Hippocampal formation (tissue), 2 donors: ENCODE measurements at places on chromosomes 1 and 21.

DNA sequence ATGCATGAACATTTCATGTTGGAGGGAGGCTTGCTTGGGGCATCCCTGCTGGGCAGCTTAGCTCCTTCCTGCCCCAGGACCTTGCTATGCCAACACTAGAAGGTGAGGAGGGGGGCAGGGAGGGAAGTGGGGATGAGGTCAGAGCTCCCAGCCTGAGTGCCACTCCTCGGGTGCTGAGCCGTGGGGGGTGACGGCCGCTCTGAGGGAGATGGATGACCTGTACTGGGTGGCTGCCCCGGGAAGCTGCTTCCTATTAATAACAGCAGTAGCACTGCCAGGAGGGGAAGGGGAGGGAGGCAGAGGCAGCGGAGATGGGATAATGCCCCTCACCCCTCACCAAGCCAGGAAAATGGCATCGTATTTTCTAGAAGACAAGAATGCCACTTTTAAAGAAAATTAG is 60.6 kb downstream of the UBIAD1 start:
- DNase-seq = no peak

GRCh38 chr1:185520188-185520920 is 203.3 kb upstream of the IVNS1ABP start:
- no peak for DNase-seq

DNA sequence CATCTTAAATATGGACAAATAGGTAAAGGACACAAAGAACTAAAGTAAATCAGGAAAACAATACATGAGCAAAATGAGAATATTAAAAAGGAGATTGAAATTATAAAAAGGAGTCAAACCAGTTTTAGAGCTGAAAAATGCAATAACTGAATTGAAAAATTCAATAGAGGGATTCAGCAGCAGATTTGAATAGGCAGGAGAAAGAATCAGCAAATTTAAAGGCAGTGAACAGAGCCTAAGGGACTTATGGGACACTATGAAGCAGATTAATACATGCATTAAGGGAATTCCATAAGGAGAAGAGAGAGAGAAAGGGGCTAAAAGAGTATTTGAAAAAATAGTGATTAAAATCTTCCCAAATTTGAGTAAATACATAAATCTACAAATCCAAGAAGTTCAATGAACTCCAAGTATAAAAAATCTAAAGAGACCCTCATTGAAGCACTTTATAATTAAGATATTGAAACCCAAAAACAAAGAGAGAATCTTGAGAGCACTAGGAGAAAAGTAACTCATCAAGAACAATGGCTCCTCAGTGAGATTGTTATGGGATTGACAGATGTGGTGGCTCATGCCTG is 2.9 kb downstream of the CFAP107 start:
- no peak for DNase-seq

GRCh38 chr1:87872692-87873091 is 544.0 kb downstream of the LMO4 start:
- DNase-seq = no peak

- no peak for DNase-seq
These were observed 10.9 kb upstream of the RBM15 start for GRCh38 chr1:110328274-110328673.

DNA sequence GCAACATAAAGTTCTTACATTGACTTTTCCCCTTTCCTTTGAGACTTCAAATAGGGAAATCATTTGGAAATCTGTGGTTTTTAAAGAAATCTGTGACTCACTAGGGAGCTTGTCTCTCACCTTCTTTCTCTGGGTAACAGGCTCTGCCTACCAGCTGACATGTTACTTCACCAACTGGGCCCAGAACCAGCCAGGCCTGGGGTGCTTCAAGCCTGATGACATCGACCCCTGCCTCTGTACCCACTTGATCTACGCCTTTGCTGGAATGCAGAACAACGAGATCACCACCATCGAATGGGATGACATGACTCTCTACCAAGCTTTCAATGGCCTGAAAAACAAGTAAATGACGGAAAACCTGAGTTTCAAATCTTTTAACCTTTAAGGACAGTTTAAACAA is 9.2 kb upstream of the CHIA start:
- no peak for DNase-seq

DNA sequence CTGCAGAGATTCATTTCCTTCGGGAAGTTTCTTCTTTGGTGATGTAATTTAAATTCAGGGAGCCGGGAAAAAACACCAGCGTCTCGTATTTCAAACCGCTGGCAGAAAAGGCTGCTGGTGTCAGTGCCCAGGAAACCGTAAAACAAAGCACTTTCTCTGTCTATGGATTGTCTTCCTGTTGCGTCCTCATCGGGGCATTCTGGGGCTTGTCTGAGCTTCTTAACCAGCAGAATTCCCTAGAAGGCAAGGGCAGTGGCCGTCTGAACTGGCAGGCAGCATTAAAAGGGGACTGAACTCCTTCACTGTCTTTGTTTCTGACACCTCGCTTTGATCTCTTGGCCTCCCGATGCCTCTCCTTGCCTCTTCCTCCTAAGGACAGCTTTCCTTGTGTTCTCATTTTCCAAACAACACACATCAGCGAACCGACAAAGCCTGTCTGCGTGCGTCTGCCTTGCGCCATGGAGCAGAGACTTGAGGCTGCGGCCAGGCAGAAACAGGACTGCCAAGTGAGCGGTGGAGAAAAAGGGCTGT is 391.6 kb upstream of the VAMP3 start:
- no peak for DNase-seq
